ENCODE measurements at places on chromosomes 11 and 22. TPM values are rescaled to one million over a fixed set of nuclear protein-coding genes. Genes with fewer than 3 reads are reported as not detected.

The SULT4A1 gene
- total RNA-seq, result not detected

The MRGPRF gene
- 0.05 TPM for total RNA-seq

The SNX32 gene
- 0.17 TPM for total RNA-seq

The TESMIN gene
- 2.4 TPM for total RNA-seq

The CRY2 gene
- 8.2 TPM for total RNA-seq

The THOC5 gene
- 62.4 TPM for total RNA-seq

The JAML gene
- total RNA-seq, result under 0.01 TPM

The C22orf15 gene
- total RNA-seq, result not detected

The TANGO2 gene
- total RNA-seq, result 86.0 TPM

The TBX1 gene
- total RNA-seq, result 69.6 TPM

The GLYATL1 gene
- 0.17 TPM for total RNA-seq

The IGLL5 gene
- not detected for total RNA-seq

The TMEM184B gene
- total RNA-seq, result 49.4 TPM

The VWCE gene
- 8.8 TPM for total RNA-seq

All from dermis blood vessel endothelial cell (primary cell).